Activated B cell treated with CpG ODN at 0.5 μM for 24 hours (primary cell): ENCODE measurements at places on chromosomes 4 and X. TPM values are rescaled to one million over a fixed set of nuclear protein-coding genes. Genes with fewer than 3 reads are reported as not detected.

CXCR3 gene
- 5.4 and 6.4 TPM in 2 replicates for total RNA-seq

GRCh38 chr4:55399581-55399980 lies 3.8 kb downstream of the TMEM165 start:
- peaks cover 52% of the 10 kb centered on the region for H3K4me1 ChIP-seq
- peaks cover 47% of the 10 kb centered on the region for H3K36me3 ChIP-seq

DNA sequence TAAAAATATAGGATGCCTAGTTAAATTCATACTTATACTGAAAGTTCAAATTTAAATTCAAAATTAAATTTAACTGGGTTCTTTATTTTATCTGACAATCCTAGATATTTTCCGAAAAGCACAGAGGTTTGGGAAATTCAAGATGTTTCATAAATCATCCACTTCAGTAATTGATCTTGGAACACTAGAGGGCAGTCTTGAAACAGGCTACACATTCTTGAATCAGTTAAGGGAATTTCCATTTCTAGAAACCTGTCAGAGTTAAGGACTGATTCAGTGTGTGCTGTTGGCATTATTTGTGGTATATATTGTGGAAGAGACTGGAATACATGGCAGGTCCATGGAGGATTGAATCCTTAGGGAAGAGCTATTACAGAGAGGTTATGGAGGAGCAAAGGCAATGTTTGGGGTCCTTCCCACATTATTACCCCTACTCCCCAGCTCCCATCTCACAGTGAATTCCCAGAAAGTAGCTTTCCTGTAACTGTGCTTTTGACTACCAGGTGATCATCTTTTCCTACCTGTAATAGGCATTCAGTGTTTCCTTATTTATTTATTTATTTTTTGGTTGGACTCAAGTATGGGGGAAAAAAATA lies 92.9 kb downstream of the EGF start:
- DNase-seq: no peak
- no peak overlapping the region for H3K4me3 ChIP-seq

DNA sequence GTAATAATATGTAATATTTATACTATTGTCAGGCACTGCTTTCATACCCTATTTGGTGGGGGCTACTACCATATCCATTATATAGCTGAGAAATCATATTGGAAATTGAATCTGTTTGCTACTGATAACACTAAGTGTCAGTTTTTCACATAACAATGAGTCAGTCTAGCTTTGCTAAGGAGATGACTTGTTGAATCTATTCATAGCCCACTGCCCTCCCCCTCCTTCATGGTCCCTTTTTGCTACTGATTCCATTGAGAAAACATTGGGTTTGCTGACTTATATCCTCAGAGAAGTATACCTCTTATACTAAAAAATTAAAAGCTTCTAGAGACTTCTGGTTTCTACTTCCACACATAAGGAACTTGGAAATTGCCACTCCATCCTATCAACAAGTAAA lies 1898.4 kb downstream of the STIM2 start:
- no peak for DNase-seq
- no peak overlapping the region for H3K27ac ChIP-seq
- H3K36me3 ChIP-seq: no peaks in the 10 kb centered on the region
- H3K4me1 ChIP-seq: no peaks in the 10 kb centered on the region

DNA sequence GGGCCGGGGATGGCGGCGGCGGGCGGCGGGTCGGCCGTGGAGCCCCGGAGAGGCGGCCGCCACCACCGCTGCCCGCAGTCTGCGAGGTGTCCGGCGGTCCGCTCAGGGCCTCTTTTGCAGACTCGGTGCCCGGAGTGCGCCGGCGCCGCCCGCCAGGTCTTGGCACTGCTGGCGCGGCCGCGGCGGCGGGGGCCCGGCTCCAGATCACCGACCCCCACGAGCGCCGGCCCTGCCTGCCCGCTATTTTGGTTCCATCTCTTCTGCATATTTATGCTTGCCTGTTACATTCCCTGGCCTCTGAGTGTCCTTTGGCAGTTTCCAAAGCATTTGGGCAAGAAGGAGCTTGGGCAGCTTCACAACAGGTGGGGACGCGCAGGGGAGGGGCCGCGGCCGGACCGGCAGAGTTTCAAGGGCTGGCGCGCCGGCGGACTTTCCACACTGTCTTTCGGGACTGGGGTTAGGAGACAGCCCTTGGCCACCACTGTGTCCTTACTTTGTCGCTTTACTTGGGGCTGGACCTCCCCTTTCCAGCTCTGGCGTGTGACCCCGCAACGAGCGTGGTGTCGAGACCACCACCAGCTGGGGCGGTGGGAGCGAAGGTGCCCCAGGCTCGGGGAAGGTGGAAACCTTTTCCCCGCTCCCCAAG lies 668 bp upstream of the TAPT1 start:
- peak overlapping the region; percentile 97 for H3K4me3 ChIP-seq
- H3K27me3 ChIP-seq: no peaks in the 10 kb centered on the region
- H3K4me1 ChIP-seq: peaks cover 72% of the 10 kb centered on the region

DNA sequence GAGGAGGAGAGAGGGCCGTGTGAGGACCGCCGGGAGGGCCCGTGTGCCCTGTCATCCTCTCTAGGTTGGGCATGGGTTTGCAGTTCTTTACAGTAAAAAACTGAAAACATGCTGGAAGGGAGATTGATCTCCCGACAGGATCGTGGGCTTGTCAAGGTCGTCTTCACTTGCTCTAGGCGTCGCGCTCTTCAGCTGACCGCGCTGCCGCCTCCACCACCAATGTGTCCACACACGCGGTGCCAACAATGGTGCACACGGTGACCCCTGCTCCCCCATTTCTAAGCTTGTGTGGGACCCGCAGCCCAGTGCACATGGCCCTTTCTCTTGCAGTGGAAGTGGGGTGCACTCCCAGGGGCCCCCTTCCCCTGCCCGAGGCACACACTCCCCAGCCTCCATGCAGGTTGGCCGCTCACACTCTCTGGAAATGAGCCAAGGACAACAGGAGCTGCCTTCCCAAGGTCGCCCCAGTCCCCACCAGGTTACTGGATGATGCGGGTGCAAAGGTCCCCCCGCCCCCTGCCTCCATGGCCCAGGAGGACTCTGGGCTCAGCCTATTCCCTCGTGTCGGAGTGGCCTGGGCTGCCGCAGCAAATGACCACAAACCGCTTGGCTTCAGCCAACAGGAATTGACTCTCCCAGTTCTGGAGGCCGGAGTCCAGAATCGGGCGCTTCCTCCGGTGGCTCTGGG lies 1.7 kb upstream of the ZFP92 start:
- H3K4me1 ChIP-seq: peaks cover 10% of the 10 kb centered on the region
